ENCODE measurements at places on chromosomes 12 and 14.

- no peak for DNase-seq
These were observed 11.3 kb upstream of the SMCO3 start for GRCh38 chr12:14825256-14825655.

- no peak for DNase-seq
These were observed 481 bp downstream of the MAX start for GRCh38 chr14:65101631-65102440.

GRCh38 chr12:79406993-79407392 is 283.8 kb downstream of the PAWR start:
- DNase-seq, result no peak

DNA sequence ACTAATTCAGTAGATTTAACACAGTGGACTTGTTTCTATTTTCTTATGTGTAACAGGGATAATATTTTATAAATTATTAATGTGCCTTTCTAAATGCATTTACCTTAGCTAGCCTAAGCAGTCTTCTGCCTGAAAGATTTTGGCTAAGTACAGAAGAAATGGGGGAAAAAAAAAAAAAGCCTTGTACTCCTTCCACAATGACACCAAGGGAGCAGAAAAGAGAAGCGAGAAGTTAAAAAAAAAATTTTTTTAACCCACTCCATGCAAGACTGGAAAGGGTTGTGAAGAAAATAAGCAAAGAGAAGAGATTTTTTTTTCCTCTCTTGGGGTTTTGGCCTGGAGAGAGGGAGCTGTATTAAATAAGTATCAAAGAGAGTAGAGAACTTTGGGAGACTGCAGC is 28.7 kb downstream of the NELL2 start:
- no peak for DNase-seq

DNA sequence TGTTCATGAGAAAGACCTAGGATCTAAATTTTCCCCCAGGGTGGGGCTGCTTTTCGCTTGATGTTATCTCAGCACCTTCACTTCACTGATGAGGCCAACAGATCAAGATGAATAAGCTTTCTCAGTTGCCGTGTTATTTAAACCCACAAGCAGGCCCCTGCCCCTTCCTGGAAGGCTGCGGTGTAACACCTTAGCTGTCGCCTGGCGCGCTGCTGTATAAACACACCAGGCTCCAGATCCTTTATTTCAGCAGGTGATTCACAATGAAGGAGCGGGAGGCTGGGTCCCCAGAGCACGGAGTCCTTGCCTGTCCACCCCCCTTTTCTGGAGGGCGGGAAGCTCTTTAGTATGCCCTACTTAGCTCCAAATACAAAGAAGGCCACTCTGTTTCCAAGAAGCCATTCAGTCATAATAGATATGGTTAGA is 515.4 kb downstream of the FUT8 start:
- DNase-seq, result no peak

DNA sequence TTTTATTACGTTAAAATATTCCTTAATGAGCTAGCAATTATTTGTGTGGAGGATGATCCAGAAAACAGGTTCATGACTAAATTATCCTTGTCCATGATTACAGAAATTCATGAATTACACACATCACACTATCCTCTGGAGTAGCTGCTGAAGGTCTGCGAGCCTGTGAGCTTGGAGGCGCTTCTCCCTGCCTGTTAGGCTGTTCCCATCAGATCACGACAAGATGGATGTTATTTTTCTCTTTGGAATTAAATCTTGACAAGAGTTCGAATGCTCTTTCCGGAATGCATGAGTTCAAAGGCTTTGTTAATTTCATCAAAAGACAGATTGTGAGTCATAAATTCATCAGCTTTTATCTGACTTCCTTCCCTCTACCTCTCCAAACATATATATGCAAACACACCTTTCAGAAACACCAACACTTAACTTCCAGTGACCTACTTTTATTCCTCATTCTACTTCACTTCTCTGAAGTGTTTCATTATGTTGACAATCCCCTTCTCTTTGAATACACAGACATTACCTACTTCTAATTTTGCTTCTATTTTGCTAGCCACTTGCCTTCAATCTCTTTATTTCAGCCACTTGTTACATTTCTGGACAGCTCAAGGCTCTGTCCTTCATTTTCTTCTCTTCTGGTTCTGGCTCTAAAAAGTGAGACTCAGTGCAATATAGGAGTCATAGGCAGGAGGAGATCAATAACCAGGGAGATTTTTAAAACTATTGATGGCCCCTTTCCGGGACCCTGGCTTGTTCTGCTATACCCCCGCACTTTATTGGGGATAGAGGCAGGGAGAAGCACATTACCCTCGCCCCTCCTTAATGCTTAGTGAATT is 274.6 kb downstream of the BTG1 start:
- DNase-seq, result no peak

Data from CMK (cell line).